ENCODE measurements at places on chromosomes 4 and X. TPM values are rescaled to one million over a fixed set of nuclear protein-coding genes. Genes with fewer than 3 reads are reported as not detected.

The MUC7 gene
- total RNA-seq: not detected

GRCh38 chr4:147059064-147059731, 113.5 kb upstream of the TTC29 start:
- no peak overlapping the region for H3K27ac ChIP-seq
- no peak overlapping the region for H3K4me3 ChIP-seq
- no peaks in the 10 kb centered on the region for H3K27me3 ChIP-seq
- no peaks in the 10 kb centered on the region for H3K4me1 ChIP-seq

DNA sequence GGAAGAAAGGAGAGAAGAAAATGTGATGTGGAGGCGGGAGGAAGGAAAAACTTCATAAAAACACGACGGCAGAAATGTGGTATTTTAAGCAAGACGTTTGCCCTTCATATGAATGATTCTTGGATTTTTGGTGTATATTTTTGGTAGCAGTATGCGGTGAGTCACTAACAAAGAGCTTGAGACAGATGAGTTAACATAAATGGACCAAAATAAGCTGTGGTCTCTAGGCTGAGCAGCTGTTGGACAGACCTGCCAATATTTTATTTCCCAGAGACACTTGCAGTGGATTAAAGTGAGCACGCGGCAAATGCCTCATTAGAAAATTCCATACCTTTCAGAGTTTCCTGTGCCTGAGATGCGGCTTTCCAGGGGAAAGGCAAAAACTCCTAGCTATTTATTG, 43.1 kb upstream of the RPS6KA3 start:
- H3K4me1 ChIP-seq: no peaks in the 10 kb centered on the region
- H3K27ac ChIP-seq: no peak overlapping the region
- H3K27me3 ChIP-seq: no peaks in the 10 kb centered on the region
- no peaks in the 10 kb centered on the region for H3K36me3 ChIP-seq
- no peak for DNase-seq
- H3K4me3 ChIP-seq: no peak overlapping the region

DNA sequence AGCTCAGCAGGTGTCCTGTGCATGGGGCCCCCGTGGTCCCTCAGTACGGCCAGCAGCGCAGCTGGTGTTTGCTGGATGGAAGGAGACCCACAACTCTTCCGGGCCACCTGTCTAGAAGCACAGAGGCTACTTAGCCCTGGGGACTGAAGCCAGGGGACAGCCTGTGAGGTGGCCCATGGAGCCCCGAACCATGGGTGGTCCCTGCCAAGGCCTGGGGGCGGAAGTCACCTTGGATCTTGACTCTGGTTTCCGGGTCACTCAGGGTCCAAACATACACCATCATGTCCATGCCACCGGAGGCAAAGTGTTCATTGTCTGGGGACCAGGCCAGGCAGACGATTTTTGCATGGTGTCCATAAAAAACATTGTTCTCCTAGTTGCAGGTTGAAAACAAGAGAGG, 39.5 kb downstream of the WDR1 start:
- H3K4me3 ChIP-seq: no peak overlapping the region
- H3K36me3 ChIP-seq: peaks cover 86% of the 10 kb centered on the region
- DNase-seq: no peak
- H3K4me1 ChIP-seq: no peaks in the 10 kb centered on the region
- H3K27ac ChIP-seq: no peak overlapping the region
- H3K27me3 ChIP-seq: no peaks in the 10 kb centered on the region

The UGT8 gene
- total RNA-seq: 0.36 TPM

DNA sequence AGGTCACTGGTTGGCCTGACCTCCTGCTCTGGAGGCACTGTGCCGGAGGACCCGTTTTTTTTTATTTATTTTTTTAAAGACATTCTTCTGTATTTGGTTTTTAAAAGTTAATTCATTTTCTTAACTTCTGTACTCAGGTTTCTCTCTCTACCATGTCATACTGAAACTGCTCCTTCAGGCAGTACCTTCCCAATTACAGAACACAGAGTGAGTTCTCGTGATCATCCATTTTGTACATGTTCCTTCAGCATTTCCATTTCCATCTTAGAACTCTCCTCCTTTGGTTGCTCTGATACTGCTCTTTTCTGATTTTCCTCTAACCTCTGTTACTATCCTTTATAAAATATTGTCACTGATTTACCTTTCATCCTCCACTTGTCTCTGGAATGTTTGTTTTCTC, 17.9 kb downstream of the UBE2K start:
- H3K27me3 ChIP-seq: no peaks in the 10 kb centered on the region
- no peak overlapping the region for H3K27ac ChIP-seq
- H3K4me1 ChIP-seq: peaks cover 35% of the 10 kb centered on the region
- H3K4me3 ChIP-seq: no peak overlapping the region

GRCh38 chr4:93743022-93743421, 85.5 kb upstream of the ATOH1 start:
- H3K4me3 ChIP-seq: no peak overlapping the region
- DNase-seq: no peak
- H3K4me1 ChIP-seq: no peaks in the 10 kb centered on the region
- H3K27ac ChIP-seq: no peak overlapping the region
- H3K27me3 ChIP-seq: no peaks in the 10 kb centered on the region
- H3K36me3 ChIP-seq: no peaks in the 10 kb centered on the region

GRCh38 chr4:168688584-168688983, 191.7 kb downstream of the PALLD start:
- H3K4me1 ChIP-seq: no peaks in the 10 kb centered on the region
- H3K36me3 ChIP-seq: no peaks in the 10 kb centered on the region
- no peak overlapping the region for H3K4me3 ChIP-seq
- H3K27ac ChIP-seq: no peak overlapping the region
- H3K27me3 ChIP-seq: no peaks in the 10 kb centered on the region

DNA sequence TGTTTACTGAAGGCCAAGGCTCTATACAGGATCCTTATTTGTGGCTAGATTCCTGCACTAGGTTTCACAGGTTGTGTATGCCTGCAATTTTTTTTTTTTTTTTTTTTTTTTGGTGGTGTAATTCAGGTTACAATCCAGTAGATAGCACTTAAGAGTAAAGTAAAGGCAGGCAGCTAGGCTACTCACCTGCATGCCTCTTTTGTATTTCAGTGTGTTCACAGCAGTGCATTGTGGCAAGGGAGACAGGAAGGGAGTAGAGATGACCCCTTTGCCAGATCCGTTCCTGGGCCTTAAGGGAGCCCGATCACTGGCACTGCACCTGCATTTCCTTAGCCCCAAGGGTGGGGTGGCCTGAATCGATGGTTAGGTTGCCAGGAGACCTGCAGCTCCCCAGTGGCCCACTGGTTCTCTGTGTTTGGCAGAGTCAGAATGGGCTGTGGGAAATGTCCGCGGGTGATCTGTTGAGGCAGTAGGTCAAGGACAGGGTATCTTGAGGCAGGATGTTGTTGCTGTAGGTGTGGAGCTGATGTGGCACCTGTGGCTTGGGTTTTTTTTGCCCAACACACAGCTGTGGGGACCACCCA, 374.9 kb upstream of the AADAT start:
- H3K27me3 ChIP-seq: no peaks in the 10 kb centered on the region
- H3K27ac ChIP-seq: no peak overlapping the region
- DNase-seq: no peak
- no peaks in the 10 kb centered on the region for H3K36me3 ChIP-seq
- no peak overlapping the region for H3K4me3 ChIP-seq
- H3K4me1 ChIP-seq: no peaks in the 10 kb centered on the region

- no peaks in the 10 kb centered on the region for H3K4me1 ChIP-seq
- DNase-seq: no peak
- H3K27ac ChIP-seq: no peak overlapping the region
- H3K36me3 ChIP-seq: no peaks in the 10 kb centered on the region
Observed at GRCh38 chr4:24274381-24274941, 309.9 kb downstream of the DHX15 start.
